Prostate gland (tissue), 2 donors: ENCODE measurements at places on chromosomes 1 and 21. TPM values are rescaled to one million over a fixed set of nuclear protein-coding genes. Genes with fewer than 3 reads are reported as not detected.

DNA sequence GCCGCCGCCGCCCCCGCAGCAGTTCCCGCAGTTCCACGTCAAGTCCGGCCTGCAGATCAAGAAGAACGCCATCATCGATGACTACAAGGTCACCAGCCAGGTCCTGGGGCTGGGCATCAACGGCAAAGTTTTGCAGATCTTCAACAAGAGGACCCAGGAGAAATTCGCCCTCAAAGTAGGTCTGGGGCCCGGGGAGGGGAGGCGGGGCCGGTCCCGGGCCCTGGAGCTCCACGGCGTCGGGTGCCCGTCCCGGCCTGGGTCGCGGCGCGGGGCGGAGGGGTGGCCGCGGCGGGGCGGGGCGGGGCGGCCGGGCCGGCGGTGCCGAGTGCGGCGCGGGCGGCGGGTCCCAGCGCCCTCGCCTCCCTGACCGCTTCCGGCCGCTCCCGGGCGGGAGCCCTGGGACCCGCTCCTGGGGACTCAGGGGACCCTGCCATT, 646 bp downstream of the MAPKAPK2 start:
- no peaks in the 10 kb centered on the region for H3K27me3 ChIP-seq
- H3K4me3 ChIP-seq: peak overlapping the region; percentile 87

DNA sequence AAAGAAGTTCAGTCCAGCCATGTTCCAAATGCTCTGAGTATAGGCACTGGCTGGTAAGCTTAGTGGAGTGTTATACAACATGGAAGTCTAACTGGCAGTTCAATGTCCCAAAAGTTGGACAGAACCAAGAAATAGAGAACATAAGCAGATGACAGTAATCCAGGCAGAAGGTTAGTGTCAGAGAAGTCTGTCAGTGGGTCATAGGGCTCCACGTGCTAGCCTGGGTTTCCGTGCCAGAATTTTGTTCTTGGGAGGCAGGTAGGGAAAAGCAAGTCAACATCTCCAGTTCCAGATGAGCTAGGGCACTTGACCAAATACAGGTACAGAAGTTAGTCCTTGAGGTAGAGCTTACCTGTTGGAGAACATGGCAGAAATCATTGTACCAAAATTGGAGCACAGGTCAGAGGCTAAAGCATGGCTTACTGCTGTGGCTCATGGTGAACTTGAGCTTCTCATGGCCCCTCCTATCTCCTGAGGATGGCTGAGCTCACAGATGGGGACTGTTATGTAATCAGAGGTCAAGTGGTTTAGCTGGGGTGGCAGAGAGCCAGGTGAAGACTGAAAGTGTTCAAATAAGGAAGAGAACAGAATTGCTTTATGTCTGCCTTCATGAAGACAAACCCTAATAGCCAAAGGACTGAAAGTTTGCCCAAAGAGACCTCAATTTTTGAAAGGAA, 170.8 kb downstream of the NFIA start:
- H3K4me3 ChIP-seq: no peak overlapping the region
- no peak overlapping the region for H3K27ac ChIP-seq
- no peaks in the 10 kb centered on the region for H3K27me3 ChIP-seq

Gene CDCA8
- total RNA-seq: 8.6 TPM

Gene PCP4L1
- total RNA-seq: 10.1 TPM

DNA sequence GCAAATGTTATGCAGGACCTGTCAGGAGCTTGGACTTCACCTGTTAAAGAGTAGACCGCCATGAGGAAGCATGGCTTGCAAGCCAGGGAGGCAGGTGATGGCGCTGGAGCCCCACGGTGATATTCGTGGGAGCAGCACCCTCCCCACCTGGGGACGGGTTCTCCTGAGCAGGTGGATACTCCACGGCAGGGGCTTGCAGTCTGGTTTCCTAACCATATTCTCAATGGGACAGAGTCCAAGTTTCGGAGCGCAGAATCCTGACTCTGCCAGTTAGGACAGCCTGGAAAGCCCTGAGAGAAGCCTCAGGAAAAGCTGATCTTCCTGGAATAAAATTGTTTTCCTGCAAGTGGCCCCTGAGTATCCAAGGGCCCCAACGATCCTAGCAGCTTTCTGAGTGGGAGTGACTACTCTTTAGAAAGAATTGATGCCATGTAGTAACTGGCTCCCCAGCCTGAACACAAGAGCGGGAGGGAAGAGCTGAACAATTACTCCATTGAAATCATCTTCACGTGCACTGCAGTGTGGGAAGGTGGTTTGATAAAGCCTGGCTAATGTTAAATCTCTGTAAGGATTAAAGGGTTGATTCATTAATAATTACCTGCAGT, 146.3 kb upstream of the RAB4A start:
- no peak overlapping the region for H3K27ac ChIP-seq
- no peaks in the 10 kb centered on the region for H3K4me1 ChIP-seq
- no peak overlapping the region for H3K4me3 ChIP-seq
- H3K27me3 ChIP-seq: no peaks in the 10 kb centered on the region

- no peaks in the 10 kb centered on the region for H3K4me1 ChIP-seq
- DNase-seq: no peak
- no peaks in the 10 kb centered on the region for H3K27me3 ChIP-seq
- H3K4me3 ChIP-seq: no peak overlapping the region
- no peaks in the 10 kb centered on the region for H3K36me3 ChIP-seq
Observed at GRCh38 chr1:232684371-232685105, 54.6 kb upstream of the SIPA1L2 start.

DNA sequence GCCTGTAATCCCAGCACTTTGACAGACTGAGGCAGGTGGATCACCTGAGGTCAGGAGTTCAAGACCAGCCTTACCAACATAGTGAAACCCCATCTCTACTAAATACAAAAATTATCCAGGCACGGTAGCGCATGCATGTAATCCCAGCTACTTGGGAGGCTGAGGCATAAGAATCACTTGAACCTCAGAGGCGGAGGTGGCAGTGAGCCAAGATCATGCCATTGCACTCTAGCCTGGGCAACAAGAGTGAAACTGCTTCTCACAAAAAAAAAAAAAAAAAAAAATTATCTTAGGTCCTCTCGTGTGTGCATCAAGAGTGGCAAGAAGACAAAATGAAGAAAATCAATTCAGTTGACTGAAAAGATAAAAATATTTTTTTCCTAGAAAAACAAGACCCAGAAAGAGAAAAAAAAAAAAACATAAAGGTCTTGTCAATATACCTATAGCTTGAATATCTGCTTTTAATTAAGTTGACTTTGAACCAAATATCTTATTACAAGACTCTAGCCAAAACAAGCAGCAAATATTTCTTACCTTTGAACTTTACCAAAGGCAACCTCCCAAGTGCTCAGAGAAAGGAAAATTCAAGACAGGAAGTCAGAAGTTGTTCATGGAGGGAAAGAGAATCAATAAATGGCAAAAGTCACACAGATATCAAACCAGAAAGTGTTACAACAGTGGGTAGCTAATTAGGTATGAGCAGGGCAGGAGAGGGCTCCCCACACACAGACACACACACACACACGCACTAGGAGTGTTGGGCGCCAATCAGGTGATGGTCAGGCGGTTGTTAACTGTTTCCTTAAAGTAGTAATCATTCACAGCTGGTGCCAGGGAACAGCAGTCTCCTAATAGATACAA, 29.6 kb downstream of the ITLN2 start:
- H3K27ac ChIP-seq: no peak overlapping the region
- no peak overlapping the region for H3K4me3 ChIP-seq
- no peaks in the 10 kb centered on the region for H3K27me3 ChIP-seq
- H3K4me1 ChIP-seq: no peaks in the 10 kb centered on the region

Gene LINGO4
- total RNA-seq: 0.59 TPM

- H3K27ac ChIP-seq: no peak overlapping the region
- no peak for DNase-seq
- no peaks in the 10 kb centered on the region for H3K4me1 ChIP-seq
Observed at GRCh38 chr1:226360106-226360746, 47.7 kb downstream of the PARP1 start.

DNA sequence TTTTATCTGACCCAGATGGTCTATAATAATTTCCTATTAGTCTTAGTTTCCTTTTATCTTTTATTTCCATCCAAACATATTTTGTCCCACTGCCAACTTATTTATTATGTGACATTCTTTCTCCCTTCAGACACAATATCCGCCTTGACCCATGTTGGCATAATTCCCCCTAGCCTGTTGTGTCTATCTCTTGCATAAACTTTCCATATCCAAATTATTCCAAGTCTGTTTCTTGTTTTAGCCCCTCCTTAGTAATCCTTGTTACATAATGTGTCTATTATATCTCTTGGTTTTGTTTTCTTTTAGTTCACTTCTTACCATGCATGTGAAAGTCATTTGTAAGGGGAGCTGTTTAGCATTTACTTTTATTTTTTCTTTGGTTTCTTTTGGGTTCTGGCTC, 81.6 kb upstream of the CACHD1 start:
- H3K27me3 ChIP-seq: no peaks in the 10 kb centered on the region
- H3K4me1 ChIP-seq: no peaks in the 10 kb centered on the region
- H3K4me3 ChIP-seq: no peak overlapping the region
- DNase-seq: no peak
- no peaks in the 10 kb centered on the region for H3K36me3 ChIP-seq

DNA sequence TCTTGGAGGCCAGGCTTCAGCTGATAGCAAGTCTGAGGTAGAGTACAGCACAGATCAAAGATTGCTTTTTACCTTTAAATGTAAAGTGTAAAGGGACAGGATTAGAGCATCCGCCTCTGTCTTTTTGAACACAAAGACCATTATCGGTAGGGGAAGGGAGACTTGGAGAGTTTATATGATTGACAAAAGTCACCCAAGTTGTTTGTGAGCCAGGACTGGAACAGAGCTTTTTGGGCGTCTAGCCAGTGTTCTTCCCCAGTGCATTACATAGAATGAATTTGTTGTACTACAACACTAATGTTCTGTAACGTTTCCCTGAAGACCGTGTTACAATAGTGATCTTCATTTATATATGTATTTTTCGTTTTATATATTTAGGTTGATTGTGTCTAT, 9.3 kb upstream of the PIGC start:
- H3K36me3 ChIP-seq: no peaks in the 10 kb centered on the region
- H3K4me1 ChIP-seq: no peaks in the 10 kb centered on the region

Gene LIPI
- total RNA-seq: 0.40 TPM

DNA sequence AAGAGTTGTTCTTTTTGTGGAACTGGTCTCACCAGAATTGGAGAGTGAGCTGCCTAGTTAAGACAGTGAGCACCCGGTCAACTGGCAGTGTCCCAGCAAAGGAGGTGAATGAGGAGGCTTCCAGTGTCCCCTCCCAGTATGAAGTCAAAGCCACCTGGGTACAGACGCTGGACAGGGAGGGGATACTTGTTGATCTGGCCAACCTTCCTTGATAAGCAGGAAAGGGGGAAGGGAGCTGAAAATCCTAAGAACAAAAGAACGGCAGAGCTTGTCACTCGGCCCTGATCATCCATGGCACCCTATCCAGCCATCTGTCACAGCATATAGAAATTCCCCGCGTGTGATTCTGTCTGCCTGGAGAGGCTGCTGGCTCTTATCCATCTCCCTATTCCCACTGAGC, 91.5 kb downstream of the SSBP3 start:
- H3K36me3 ChIP-seq: no peaks in the 10 kb centered on the region
- H3K27me3 ChIP-seq: no peaks in the 10 kb centered on the region
- no peak overlapping the region for H3K4me3 ChIP-seq
- H3K4me1 ChIP-seq: peaks cover 32% of the 10 kb centered on the region
- peak; percentile 81 for DNase-seq

DNA sequence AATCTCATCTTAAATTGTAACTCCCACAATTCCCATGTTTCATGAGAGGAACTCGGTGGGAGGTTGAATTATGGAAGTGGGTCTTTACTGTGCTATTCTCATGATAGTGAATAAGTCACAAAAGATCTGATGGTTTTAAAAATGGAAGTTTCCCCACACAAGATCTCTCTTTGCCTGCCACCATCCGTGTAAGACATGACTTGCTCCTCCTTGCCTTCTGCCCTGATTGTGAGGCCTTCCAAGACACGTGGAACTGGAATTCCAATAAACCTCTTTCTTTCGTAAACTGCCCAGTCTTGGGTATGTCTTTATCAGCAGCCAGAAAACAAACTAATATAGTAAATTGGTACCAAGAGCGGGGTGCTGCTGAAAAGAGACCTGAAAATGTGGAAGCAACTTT, 761.6 kb upstream of the RGS18 start:
- DNase-seq: no peak
- no peaks in the 10 kb centered on the region for H3K36me3 ChIP-seq
- no peaks in the 10 kb centered on the region for H3K4me1 ChIP-seq
- no peaks in the 10 kb centered on the region for H3K27me3 ChIP-seq
- H3K27ac ChIP-seq: no peak overlapping the region

DNA sequence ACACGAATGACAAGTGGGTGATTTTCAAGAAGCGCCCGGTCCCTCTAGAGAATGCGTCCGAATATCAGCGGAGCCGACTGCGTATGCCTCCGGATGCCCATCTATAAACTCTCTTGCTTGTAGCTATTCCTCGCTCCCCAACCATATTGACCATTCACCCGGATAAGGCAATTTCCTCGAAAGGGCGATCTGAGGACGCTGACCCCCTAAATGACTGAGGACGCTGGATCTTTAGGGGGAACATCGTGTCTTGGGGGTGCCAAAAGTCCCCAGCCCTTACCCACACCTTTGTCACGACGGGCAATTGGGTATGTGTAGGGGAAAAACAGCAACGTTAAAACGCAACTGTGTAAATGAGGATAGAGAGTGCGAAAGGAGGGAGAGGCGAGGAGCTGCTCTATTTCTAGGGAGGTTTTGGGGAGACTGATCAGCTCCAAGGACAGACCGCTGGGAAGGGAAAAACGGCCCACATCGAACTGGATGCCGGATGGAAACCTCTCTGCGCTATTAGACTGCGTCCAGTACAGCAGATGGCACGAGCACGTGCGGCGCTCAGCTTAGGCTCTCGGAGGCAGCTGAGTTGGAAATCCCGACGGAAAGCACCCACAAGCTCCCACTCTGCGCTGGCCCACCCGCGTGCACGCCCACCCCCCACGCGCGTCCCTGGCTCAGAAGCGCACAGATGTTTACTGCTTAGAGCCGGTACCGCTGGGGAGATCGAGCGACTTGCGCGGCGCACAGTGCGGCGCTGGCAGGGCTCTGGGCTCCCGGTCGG, 2.9 kb upstream of the PRRX1 start:
- no peak overlapping the region for H3K27ac ChIP-seq
- no peaks in the 10 kb centered on the region for H3K4me1 ChIP-seq
- peak overlapping the region; percentile 20 for H3K4me3 ChIP-seq
- H3K27me3 ChIP-seq: no peaks in the 10 kb centered on the region
- no peaks in the 10 kb centered on the region for H3K36me3 ChIP-seq

DNA sequence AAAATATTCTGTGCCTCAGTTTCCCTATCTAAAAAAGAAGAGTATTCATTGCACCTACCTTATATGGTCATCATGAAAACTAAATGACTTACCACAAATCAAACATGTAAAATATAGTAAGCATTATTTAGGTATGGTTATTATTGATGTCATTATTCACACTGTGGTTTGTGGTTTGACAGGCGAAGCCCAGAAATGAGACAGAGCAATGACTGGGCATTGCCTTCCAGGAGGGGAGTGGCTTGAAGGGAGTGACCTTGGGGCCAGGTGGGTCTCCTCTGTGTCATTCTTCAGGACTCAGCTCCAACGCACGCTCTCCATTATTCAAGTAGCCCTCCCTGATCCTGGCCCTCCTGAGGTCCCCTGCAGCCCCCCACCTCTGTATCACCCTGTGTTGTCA, 133.7 kb downstream of the DMRTA2 start:
- no peak overlapping the region for H3K4me3 ChIP-seq
- H3K27me3 ChIP-seq: no peaks in the 10 kb centered on the region
- no peaks in the 10 kb centered on the region for H3K36me3 ChIP-seq
- H3K27ac ChIP-seq: no peak overlapping the region
- no peaks in the 10 kb centered on the region for H3K4me1 ChIP-seq
- DNase-seq: no peak

Gene OR14K1
- 0.91 TPM for total RNA-seq
